AG09319 (cell line): ENCODE measurements at places on chromosomes 1 and 21.
A peak's percentile ranks its signal among the peaks of the same experiment; 100 is the strongest.

DNA sequence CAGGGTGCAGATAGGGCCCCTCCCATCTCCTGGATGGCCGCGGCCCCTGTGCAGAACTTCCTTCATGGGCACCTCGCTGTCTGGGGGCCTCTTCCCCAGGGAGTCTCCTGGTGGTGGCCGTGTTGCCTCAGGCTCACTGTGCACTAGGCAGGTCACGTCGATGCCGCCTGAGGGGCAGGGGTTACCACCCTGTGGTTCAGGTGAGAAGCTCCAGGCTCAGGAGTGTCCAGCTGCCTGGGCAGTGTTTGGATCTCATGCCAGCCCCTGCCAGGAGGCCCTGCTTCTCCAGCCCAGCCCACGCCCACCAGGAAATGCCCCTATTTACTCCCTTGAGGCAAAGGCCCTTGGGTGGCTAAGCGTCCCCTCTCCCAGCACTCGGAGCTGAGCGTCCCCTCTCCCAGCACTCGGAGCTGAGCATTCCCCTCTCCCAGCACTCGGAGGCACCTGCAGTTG lies 2.1 kb downstream of the ITGB2 start:
- DNase-seq: no peak

GRCh38 chr1:190168116-190168892 lies 309.4 kb downstream of the BRINP3 start:
- no peak for DNase-seq

- DNase-seq: no peak
Observed at GRCh38 chr1:15075817-15076216, 77.7 kb upstream of the TMEM51 start.

- DNase-seq: no peak
Observed at GRCh38 chr1:18309552-18310155, 171.1 kb upstream of the KLHDC7A start.

- no peak for DNase-seq
Observed at GRCh38 chr1:151156515-151156819, at the start of gene TNFAIP8L2. Gene TNFAIP8L2, plus strand, starts transcription at chr1:151156649. Its CDS starts 2,049 bp downstream, at chr1:151158698.

- DNase-seq: peak; percentile 14
Observed at GRCh38 chr1:39632682-39633417, 6.6 kb downstream of the HEYL start.

GRCh38 chr1:8465013-8465412 lies 147.1 kb downstream of the SLC45A1 start:
- DNase-seq: no peak

DNA sequence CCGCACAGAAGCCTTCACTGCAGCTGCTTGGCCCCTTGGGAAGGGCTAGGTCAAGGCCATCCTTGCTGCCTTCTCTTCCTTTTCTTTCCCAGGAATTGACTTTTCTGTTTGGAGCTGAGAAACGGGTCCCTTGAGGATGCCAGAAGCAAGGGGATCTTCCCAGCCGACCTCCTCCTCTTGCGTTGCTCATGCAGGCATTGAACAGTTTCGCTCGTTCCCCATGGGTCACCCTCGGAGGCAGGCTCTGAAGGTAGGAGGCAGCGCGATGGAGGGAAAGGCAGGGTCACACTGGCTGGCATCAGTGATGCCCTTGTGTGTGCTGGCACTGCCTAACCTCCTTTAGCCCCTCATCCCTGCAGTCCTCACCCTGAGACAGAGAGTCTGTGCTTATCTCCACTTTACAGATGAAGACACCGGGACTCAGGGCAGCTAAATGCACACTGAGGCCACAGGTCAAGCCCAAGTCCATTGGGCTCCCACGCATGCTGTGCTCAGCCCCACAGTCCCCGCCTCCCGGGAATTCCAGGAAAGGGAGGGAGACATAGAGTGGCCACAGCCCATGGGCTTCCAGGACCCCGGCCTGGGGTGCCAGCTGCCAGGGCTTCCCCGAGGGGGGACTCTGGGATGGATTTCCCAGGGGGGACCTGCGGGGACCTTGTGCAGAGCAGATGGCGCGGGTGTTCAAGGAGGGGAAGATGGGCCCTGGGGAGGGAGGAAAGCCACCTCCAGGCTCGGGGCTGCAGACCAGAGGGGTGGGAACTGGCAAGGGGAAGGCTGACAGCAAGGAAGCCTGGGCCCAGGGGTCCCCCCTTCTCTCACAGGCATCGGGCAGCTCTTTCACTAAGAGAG lies 90.2 kb downstream of the SPSB1 start:
- DNase-seq: no peak

DNA sequence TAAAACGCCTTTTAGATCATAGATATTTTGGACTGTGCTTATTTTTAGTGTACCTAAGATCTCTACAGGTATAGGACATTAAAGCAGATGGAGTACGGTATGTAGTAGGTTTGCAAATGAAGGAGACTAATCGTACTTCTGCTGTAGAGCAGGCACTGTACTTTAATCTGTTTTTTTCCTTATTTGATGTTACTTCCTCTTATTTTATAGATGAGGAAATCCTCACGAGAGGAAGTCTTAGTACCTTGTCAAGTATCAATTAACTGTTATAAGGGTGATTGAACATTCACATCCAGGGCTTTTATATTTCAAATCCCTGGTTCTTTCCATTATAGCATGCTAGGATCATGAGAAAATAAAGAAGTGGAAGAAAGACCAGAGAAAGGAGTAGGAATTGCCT lies 41.1 kb downstream of the CACHD1 start:
- DNase-seq: no peak
